Mesendoderm (in vitro differentiated cells): ENCODE measurements at places on chromosomes 7 and 10.
A peak's percentile ranks its signal among the peaks of the same experiment; 100 is the strongest.

DNA sequence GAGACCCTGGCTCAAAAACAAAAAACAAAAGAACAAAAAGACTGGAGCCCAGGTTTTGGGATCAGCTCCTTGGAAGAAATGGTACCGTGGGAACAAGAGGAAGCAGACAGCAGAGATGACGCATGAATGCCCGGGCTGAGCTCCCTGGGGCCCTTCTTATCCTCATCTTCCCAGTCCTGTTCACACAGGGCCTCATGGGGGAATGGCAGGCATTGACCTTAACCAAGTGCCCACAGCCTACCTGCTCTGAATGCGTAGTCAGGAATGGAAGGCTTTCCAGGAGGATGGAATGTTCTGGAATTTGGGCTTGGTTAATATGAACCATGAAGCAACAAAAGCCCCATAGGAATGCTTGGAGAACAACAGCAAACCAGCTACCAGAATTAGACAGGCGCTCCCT, 154.7 kb downstream of the PRPF18 start:
- DNase-seq, result peak; percentile 19

GRCh38 chr7:157871681-157872080, 534.9 kb downstream of the DNAJB6 start:
- no peak for DNase-seq

DNA sequence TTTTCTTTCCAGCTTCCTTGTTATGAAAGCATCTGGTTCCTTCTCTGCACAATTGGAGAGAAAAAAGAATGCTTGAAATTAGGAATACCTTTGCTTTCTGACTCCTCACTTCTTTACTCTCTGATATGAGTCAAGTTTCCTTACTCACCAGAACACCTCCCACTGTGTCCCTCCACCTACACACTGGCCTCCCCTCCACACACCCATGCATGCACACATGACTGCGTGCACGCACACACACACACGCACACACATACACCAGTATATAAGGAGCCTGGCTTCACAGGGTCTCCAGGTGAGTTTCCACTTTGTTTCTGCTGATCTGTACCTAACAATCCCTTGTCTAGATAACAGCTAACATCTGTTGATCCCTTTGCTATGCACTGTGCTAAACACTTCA, 11.4 kb upstream of the PTER start:
- no peak for DNase-seq

DNA sequence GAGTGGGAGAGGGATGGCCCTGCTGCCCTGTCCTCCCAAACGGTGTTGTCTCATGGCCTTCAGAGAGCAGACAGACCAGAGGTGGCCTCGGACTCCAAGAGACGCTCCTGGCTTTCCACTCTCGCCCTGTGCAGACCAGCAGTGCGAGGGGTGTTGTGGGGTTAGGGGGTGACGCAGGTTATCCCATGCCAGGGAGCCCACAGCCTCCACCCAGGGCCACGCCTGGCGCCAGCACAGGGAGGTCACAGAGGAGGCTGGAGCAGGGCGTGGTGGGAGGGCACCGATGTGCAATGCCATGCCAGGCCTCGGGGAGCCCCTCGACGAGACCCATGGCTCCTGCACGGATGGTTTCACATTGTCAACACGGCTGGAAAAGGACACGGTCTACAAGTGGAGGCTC, 52.1 kb downstream of the INPP5A start:
- DNase-seq, result no peak

DNA sequence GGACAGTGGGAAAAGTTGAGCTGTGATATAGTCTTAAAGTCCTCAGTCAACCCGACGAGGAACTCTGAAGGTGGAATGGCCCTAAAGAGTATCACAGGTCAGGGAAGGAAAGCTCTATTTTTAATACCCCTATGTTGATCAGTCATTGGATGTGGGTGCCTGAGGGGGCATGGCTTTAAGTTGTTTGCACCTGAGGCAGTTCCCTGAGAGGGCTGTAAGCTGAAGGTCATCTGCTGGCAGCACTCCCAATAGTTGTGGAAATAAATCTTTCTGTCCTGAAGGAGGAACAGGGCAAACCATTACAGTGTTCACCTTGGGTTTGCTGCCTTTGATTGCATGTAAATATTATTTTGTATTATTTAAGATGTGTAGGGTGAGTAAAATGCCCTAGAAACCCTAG, 17.8 kb upstream of the C1GALT1 start:
- DNase-seq, result no peak

DNA sequence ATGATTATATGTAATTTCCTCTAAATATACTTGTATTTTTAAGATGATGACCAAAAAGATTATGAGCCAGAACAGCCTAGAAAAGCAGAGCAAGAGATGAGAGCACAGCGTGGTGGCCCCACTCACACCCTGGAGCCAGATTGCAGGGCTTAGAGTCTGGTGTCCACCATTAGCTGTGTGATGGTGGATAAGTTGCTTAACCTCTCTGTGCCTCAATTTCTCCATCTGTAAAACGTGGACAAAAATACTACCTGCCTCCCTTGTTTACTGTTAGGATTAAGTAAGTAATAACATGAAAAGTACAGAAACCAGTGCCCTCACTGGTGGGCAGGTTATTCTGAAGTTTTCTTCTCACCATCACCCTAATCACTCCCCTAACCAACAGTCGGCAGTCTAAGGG, 212.3 kb downstream of the COBL start:
- no peak for DNase-seq

GRCh38 chr7:7292085-7292484, 109.7 kb downstream of the C1GALT1 start:
- DNase-seq, result no peak

DNA sequence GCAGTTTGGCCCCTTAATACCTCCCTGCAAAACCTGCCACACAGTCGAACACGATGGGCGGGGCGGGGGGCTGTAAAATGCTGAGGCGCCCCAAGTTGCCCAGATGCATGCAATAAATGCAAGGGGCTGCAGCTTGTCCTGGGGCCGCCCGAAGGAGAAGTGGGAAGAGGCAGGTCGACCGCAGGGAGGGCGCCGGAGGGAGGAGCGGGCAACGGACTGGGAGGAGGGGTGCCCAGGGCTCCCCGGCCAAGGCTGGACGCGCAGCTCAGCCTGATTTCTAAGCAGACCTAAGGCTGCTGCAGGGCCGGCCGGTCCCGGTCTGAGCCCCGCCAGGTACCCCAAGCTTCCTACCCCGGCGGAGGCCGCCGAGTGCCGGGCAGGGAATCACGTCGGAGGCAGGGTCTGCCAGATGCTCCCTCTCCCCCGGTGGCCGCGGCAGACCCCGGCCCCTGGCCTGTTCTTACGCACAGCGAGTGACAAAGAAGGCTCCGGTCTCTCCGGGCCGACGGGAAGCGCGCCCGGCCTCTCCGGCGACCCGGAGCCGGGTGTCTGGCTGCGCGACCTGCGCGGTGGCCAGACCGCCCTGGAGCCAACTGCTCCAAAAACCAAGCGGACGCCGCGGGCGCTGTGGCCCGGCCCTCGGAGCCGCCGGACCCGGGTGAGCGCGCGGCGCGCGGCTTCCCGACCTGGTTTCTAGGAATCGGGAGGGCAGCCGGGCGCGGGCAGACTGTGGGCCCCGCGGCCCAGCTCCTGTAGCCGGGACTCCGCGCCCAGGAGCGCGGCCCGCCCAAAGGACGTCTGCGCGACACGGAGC, 744 bp upstream of the EBF3 start:
- no peak for DNase-seq
